COR-L47 (cell line): ENCODE measurements at places on chromosomes 16 and 17.
A peak's percentile ranks its signal among the peaks of the same experiment; 100 is the strongest.

- DNase-seq = no peak
Measured at GRCh38 chr16:80738521-80738920, 65.9 kb downstream of the CDYL2 start.

GRCh38 chr17:35117984-35118383 is 1.7 kb downstream of the RAD51D start:
- peak; percentile 14 for DNase-seq

- no peak for DNase-seq
Measured at GRCh38 chr16:69508033-69508755, 57.6 kb upstream of the NFAT5 start.

DNA sequence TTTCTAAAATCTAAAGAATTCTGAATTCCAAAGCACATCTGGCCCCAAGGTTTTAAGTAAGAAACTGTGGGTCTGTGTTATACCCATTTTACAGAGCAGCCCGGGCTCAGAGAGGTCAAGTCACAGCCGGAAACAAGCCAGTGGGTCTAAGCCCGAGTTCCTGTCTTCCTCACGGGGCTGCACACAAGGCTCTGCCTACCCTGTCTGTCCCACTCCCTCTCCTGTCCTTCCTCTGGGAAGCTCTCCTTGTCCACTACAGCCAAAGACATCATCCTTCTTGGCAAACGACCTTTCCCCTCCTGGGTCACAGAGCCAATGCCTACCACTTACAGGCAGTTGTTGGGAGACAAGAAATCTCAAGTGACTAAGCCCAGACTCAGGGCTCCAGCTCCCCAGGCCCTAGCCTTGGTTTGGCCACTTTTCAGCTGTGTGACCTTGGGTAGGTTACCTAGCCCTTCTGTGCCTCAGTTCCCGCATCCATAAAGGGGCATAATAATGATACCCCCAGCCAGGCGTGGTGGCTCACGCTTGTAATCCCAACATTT is 55.6 kb upstream of the MAP3K14 start:
- no peak for DNase-seq

DNA sequence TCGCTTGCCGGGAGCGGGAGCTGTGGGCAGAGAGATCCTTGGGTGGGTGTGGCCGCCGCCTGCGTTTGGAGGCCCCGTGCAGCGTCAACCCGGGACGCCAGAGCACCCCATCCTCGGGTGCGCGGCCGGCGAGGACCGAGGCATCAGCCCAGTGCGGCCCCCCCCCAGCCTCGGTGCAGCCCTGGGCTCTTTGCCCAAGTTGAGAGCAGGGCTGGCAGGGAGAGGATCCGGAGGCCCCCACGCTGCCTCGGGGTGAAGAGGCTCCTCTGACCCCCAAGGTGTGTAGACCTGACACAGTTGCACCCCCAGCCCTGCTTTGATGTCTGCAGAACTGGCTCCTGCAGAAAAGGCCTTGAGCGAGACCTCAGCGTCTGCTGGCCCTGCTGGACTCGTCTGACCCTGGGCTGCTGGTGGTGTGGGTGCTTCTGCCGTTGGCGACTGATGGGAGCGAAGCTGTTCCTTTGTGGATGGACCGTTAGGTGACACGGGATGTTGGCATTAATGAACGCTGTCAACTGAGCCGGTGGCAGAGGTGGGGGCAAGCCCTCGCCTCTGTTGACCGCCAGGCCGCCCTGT is 8.0 kb downstream of the CACNA1H start:
- no peak for DNase-seq

DNA sequence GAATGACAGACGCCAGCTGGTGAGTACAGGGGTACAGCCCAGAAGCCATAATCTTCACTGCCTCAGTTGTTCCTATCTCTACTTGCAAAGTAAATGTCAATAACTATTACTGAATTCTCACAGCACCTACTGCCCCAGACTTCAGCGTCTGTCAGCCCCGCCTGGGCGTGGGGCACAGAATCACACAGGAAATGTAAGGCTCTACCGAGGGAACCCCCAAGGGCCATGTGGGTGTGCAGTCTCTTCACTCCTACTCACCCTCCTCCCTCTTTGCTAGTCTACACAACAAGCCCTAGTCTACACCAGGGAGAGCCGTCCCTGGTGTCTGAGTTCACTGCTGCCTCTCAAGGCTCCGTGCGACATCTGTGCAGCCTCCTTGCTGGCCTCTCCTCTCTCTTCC is 4.5 kb downstream of the NPTX1 start:
- DNase-seq = no peak

- DNase-seq = peak; percentile 79
Measured at GRCh38 chr17:39197380-39198185, at the start of gene CACNB1. TSS of gene CACNB1 (minus strand) at chr17:39197669. CDS start at chr17:39197495, 174 bp downstream.

GRCh38 chr16:23131436-23131835 is 17.8 kb downstream of the USP31 start:
- DNase-seq = no peak
